ENCODE measurements at places on chromosomes 5 and 9.

DNA sequence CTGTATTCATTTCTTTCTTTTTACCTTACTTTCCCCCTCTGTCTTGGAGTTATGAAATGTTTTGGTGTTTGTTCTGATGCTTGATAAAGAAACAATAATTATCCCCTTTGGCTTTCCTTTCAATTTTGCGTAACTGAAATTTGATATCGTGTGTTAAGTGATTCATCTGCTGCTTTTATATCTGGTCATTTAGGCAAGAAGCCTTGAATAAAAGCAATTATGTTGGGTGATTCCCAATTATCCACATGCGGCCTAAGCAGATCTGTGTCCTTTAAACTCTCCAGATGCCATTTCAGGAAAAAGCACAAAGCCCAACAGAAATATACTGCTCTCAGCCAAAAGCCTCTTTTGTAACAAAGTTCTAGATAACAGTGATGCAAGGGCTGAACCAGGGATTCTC, 92.8 kb downstream of the TAF11L14 start:
- no peak for DNase-seq

DNA sequence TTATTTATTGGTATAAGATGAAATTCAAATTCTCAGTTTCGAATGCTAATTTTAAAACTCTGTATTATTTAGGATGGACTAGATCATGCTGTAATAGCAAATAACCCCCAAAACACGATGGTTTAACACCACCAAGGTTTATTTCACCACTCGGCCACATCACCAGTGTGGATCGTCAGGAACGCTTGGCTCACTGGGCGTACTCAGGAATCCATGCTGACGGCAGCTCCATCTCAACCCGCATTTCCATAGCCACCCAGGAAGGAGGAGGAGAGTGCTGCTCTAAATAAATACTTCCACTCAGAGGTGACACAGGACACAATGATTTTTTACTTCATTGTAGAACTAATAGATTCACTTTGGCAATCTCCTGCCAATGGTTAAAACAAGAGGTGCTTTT, 347.4 kb downstream of the SH3GL2 start:
- DNase-seq: no peak

- no peak for DNase-seq
These were observed 84.6 kb upstream of the LIFR start for GRCh38 chr5:38641003-38641402.

DNA sequence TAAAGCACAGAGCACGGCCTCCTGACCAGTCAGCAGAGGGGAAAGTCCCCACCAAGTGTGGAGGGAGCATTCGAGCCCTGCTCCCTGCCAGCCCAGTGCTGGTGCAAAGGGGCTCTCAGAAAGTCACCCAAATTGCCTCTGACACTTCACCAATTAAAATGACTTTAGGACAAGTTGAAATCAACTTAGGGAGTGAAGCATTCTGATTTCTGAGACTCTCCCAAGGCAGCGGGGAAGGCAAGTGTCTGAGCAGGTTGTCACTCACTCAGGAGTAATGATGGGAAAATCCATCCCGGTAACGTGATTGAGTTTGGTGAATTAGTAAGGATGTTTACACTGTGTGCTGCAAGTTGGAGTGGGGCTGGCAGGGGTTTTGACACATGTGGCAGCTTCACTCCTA, 73.7 kb downstream of the PCDH1 start:
- DNase-seq: no peak

GRCh38 chr5:73446631-73447529, 1.7 kb downstream of the FOXD1 start:
- no peak for DNase-seq

DNA sequence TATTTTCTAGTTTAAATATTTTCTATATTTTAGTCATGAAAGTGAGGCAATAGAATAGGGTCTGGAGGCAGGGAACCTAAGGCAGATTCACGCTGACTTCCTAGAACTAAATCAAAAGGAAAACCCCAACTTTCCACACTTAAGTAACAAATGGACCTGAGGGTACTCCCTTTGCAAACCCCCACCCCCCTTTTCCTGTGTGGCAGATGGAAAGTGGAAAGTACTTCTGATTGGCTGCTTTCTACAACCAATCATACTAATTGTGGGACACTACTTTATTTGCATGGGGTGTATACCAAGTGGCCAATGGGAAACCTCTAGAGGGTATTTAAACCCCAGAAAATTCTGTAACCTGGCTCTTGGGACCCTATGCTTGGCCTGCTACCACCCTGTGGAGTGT, 4.8 kb upstream of the CENPH start:
- DNase-seq: no peak

DNA sequence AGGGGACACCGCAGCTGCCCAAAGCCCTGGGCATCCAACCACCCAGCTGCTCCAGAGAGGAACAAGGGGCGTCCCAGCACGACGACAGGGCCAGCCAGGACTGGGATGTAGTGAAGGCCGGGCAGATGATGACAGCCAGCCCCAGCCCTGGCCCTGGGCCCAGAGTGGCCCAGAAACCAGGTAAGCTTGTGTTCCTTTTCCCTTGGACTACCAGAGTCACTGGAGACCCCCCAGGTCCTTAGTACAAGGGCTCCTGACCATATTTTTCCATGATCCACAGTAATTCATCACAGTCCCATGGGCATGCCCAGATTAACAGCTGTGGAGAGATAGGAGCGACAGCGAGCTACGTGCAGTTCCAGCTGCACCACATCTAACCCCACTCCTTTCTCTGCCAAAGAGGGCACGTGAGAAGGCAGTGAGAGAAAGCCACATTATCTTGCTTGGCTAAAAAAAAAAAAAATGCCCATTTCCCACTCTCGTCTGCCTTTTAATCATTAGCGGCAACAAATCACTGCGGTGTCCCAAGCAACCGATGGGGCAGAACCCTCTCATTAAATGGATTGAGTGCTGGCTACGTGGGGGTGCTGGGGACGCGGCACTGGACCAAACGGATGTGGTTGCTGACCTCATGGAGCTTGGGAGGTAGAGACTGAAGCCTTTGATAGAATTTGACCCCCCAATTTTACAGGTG, 21.7 kb upstream of the SYNPO start:
- no peak for DNase-seq

- DNase-seq: no peak
These were observed 15.2 kb upstream of the OSMR start for GRCh38 chr5:38830521-38831051.

- no peak for DNase-seq
These were observed 657.4 kb downstream of the BRINP1 start for GRCh38 chr9:118711843-118712242.

- no peak for DNase-seq
These were observed 591.9 kb downstream of the SEMA5A start for GRCh38 chr5:8953911-8954438.

GRCh38 chr9:35490910-35491465, 1.1 kb downstream of the RUSC2 start:
- no peak for DNase-seq

DNA sequence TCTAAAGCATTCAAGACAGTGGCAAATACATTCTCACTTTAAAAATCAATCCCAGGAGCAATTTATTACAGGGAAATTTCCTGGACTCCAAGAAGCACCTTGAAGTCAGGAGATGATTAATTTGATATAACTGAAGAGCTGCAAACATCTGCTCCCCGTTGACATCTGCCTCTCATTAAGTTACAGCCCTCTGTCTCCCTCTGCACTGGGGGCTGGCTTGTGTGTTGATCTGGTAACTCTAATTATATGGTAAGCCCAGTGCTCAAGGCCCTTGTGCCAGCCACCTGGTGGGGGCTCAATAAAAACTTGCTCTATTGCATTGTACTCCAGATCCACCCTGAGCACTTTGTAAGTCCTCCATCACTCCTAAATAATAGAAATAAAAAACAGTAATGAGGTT, 131.1 kb upstream of the ZNF462 start:
- no peak for DNase-seq

All from fibroblast of skin of left quadriceps (primary cell).